ENCODE measurements at places on chromosomes 12 and 14. TPM values are rescaled to one million over a fixed set of nuclear protein-coding genes. Genes with fewer than 3 reads are reported as not detected.

- no peak for DNase-seq
These were observed 28.8 kb downstream of the CCNK start for GRCh38 chr14:99509871-99510555.

DNA sequence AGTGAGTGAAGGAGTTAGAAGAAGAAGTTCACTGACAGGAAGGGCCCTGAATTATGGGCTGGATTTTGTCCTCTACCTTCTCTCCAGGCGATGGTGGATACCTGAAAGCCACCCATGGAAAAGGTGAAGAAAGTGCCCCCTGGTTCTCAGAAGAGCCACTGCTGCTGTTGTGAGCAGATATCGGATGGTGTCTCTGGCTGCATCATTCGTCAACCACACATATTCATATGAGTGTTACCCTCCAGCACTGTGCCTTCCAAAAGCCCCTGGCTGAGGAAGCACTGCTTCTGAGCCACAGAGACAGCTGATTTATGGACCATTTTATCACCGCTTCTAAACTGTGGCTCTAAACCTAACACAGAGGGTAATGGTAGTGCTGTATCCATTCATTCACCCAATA, 2.0 kb upstream of the ACTN1 start:
- no peak for DNase-seq

TMBIM4 gene
- total RNA-seq: 75.5 TPM

GRCh38 chr12:49104822-49105221, 5.8 kb downstream of the LMBR1L start:
- DNase-seq: no peak

- DNase-seq: no peak
These were observed 21.8 kb downstream of the DHX37 start for GRCh38 chr12:124967016-124967739.

SLC25A47 gene
- 0.08 TPM for total RNA-seq

GRCh38 chr12:44384136-44384535, 492.0 kb downstream of the NELL2 start:
- no peak for DNase-seq

DNA sequence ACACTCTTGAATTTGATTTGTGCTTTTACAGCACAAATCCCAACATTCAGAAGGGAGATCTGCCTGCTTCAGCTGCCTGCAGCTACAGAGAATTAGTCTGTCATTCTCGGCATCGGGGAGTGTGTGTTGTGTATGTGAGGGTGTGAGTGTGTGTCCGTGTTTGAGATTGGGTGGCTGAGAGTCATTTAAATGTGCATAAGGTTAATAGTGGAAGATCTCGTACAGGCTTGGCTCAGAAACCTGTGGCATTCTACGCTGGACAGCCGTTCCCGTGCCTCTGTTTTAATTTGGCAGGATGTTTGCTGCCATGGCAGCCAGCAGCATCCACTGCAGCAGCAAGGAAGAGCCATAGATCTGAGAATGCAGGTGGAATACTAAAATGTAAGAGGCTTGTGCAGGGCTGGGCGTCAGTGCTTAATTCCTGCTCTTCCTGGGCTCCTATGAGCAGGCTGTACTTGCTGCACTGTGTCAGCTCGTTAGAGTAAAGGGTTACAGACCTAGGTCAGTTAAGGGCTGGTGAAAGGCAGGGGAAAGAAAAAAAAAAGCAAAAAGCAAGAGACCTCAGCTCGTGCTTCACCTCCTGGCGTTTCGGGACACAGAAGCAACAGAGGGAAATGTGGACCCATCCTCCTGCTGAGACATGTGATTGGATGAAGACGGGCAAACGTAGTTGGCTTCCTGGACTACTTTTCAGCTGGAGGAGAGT, 205.4 kb downstream of the NAV3 start:
- DNase-seq: no peak

SUPT16H gene
- 216 TPM for total RNA-seq

KRT81 gene
- total RNA-seq: 0.06 TPM

DNA sequence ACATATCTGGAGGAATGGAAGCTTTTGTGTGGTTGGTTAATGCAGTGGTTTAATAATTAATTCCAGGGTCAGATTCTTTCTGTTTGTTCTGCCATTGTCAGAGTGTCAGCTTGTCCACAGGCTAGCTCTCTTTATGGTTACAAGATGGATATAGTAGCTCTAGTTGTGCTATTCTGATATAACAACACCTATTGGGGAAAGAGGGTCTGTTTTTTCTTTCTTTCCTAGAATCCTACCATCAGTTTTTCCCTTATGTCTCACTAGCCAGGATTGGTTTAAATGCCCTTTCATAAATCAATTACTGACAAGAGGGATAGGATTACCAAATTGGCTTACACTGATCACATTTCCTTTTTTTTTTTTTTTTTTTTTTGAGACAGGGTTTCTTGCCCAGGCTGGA, 27.8 kb downstream of the CNOT2 start:
- no peak for DNase-seq

GRCh38 chr12:65139389-65139788, 18.3 kb upstream of the WIF1 start:
- DNase-seq: no peak

- DNase-seq: no peak
These were observed 650.7 kb downstream of the C12orf50 start for GRCh38 chr12:87378526-87378925.

- DNase-seq: no peak
These were observed 26.2 kb downstream of the NID2 start for GRCh38 chr14:52042371-52043289.
